SHP77 (cell line): ENCODE measurements at places on chromosomes 6 and 20.

DNA sequence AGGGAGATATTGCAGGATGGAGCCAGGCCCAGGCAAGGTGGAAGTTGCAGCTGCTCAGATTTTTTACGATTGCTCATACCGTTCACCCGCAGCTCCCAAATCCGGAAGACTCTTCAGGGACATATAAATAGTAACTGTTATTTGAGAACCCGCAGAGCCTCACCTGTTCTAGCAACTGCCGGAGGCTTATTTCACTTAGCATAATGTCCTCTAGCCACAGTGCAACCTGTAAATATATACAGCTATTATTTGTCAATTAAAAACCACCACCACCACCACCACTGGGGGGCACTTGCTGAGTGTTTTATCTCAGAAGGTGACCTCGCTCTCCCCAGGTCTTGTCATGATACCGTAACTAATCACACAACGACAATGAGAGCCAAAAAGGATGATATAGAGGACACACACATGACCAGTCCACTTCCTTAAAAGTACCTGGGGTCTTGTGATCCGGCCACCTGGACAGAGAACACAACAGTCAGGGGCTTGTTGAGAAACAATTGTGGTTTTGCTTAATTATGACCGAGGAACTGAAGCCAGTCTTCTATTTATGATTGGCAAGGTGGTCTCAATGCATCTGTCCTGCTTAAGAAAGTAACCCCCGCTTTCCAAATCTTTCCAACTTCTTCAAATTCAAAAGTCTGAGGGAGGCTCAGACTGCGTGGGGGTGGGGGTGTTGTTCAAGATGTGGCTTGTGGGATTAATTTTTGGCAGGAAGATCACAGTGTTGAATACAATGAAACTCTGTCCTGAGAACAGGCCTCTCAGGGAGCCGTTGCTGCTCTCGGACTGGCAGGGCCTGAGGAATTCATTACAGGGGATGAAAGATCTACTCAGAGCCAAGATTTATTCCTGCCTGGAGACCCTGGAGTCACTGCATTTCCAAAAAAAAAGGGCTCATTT, 107.7 kb upstream of the PRND start:
- peak; percentile 57 for DNase-seq

- no peak for DNase-seq
These were observed 158.5 kb downstream of the SYNDIG1 start for GRCh38 chr20:24627926-24628325.

DNA sequence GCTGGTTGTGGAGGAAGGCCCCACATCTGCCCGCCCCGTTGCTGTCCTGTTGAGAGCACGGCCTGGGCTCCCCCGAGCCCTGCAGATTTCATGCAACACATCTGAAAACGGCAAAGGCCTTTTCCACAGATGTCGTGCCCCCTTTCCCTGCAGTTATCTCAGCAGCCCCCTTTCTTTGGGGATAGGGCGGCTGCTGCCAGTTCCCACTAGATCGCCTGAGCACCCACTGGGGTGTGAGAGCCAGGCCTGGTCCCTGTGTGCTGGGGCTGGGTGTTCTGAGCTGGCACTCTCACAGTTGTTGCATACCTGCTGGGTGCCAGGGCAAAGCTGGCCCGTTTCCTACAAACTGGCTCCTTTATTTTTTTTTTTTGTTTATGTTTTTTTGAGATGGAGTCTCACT, 12.3 kb upstream of the MTG2 start:
- DNase-seq, result no peak

DNA sequence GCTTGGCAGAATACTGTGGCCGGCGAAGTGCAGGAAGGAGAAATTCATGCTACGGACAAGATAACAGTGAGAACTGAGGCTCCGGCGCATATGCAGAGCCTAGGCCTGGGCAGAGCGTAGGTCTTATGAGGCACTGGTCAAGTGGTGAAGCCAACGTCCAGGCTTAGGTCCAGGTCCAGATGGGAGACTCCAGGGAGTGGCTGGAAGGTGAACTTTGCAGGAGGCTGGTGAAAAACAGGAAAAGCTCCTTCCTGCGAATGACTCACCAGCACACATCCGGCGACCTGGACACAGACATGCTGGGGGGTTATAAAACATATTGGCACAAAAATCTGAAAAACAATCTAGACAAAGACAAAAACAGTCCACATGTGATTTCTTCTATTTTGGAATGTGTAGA, 15.4 kb downstream of the C6orf141 start:
- DNase-seq, result no peak

GRCh38 chr20:19603376-19603750, 154.7 kb upstream of the RIN2 start:
- DNase-seq, result no peak

DNA sequence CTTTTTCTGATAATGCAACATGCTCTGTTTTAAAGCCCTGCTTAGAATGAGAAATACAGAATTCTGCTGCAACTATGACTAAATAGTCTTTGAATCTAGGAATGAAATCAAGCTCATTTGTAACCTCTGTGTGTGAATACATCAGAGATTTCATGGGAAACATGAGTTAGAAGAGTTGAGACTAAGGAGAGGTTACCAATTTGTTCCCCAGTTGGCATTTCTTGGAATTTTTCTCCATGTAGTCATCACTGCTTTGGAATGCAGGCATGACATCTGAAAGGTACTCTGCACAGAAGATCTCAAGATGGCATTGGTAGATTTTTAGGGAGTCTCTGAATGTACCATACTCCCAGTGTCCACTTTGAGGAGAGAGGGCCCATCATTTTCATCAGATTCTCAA, 237.2 kb downstream of the TFAP2A start:
- DNase-seq, result no peak
